Activated naive CD4-positive, alpha-beta T cell treated with anti-CD3 and anti-CD28 coated beads, Interleukin-2, amount 50 U/mL, for 16 hours (primary cell): ENCODE measurements at places on chromosomes 4 and X.

- peak; percentile 35 for DNase-seq
These were observed 4.2 kb upstream of the TMSB4X start for GRCh38 chrX:12970691-12971202.

GRCh38 chr4:3485011-3485791 lies 22.1 kb downstream of the DOK7 start:
- DNase-seq = no peak

DNA sequence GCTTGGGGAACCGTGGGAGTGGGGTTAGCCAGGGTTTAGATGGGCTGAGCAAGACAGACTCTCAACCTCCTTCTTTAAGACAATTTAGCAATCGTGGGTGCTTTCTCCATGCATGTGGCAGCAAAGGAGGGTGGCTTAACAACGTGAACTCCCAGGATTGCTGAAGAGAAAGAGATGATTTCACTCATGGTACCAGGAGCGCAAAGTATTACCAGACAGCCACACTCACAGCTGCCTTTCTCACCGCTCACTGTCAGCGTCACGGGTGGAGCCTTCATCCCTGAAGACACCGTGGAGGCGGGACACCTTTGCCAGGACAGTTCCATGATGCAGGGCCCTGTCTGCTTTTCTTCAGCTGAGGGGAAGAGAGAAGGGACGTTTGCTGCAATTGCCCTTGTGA lies 212.5 kb upstream of the PSAPL1 start:
- DNase-seq = no peak

DNA sequence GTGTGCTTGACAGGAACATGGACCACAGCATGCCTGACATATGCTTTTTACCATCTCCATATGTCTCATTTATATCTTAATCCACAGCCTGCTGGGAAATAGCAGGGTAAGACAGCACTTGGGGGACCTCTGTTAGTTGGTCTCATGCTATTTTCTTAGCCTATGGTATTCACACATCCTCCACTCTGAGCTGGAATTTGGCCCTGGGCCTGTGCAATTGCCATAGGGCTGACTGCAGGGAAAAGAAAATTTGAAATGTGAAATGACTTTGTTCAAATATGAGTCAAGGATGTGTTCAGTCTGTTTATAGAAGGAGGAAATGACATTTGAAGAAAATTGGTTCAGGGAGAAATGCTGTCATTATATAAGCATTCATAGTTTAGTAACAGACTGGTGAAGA lies 9.6 kb upstream of the MAP7D3 start:
- no peak for DNase-seq

GRCh38 chrX:21176921-21177571 lies 197.2 kb upstream of the CNKSR2 start:
- no peak for DNase-seq

- DNase-seq = no peak
These were observed 88.3 kb downstream of the BCOR start for GRCh38 chrX:40009462-40009851.

DNA sequence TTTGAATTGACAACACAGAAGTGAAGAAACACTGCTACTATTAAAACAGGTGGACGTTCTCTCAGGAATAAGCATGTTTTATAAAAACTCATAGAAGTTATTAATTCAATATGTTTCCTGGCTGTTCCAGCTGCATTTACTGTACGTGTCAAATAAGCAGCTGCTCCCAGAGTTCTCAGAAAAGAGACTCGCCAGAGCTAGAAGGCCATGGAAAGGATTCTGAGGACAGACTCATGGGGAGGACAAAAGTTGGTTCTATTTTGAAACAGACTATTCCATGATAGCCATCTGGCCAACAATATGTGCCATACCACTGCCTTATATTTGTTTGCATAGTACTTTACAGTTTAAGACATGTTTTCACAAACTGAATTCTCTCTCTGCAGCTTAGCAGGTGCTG lies 136.5 kb downstream of the NR3C2 start:
- DNase-seq = no peak

DNA sequence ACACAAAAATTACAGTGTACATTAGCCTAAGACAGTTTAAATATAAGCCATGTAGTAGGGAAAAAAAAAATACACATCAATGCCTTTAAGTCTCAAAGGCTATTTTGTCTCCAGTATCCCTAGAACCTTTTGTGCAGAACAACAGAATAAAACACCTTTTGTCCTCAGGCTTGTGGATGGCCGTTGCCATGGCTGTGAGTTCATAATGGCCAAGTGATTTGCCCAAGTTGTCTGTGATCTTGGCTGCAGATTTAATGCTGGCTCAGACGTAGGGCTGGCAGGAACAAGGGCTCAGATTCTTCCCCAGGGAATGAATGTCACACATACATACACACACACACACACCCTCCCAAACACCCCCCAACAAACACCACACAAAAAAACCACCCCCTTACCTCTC lies 25.3 kb downstream of the GPM6B start:
- no peak for DNase-seq

DNA sequence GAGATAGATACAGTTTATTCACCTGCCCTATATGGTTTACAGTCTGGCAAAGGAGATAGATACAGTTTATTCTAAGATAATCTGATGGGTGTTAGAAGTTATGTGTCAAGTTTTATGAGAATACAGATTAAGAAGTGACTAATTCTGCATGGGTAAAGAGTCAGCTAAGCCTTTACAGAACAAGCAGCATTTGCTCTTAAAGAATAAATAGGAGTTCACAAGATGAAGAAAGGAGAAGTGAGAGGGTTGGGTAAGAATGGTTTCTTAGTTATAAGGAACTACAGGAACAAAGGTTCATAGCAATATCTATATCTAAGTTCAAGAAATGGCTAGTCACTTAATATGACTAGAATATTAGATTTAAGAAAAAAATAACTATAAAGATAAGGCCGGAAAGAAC lies 47.6 kb downstream of the THOC2 start:
- DNase-seq = no peak

DNA sequence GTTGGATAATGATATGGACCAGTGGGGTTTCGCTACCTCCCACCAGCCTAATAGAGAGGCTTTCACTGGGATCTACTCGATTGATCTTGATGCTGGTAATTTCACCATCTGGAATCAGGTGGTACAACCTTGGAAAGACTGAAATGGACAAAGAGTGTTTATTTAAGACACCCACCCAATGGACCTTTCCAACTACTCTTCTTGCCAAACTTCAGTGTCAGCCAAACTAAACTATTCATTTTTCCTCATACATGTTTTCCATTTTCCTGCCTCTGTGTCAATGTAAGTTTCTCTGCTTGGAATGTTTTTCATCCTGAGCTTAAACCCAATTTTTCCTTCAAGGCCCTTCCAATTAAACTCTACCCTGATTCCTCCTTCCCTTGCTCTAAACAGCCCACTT lies 92.6 kb downstream of the LNX1 start:
- no peak for DNase-seq

GRCh38 chr4:102638621-102639020 lies 122.1 kb downstream of the MANBA start:
- no peak for DNase-seq

GRCh38 chr4:57162499-57163019 lies 52.4 kb upstream of the IGFBP7 start:
- no peak for DNase-seq

DNA sequence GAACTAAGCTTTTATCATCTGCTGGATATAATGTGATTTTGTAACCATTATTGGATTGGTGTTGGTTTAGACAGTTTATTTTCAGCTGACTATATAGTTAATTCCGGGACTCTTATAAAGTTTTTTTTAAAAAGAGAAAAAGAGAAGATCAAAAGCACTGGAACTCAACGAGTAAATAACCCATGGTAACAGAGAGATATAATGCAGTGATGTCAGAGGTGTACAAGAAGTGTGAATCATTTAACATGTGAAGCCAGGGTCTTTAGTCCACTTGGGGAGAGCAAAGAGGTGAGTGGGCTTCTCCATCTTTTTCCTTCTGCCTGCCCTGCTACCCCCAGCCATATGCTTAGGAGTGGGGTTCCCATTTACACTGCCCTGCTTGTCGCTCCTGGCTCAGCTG lies 3.2 kb downstream of the TMEM165 start:
- DNase-seq = no peak

DNA sequence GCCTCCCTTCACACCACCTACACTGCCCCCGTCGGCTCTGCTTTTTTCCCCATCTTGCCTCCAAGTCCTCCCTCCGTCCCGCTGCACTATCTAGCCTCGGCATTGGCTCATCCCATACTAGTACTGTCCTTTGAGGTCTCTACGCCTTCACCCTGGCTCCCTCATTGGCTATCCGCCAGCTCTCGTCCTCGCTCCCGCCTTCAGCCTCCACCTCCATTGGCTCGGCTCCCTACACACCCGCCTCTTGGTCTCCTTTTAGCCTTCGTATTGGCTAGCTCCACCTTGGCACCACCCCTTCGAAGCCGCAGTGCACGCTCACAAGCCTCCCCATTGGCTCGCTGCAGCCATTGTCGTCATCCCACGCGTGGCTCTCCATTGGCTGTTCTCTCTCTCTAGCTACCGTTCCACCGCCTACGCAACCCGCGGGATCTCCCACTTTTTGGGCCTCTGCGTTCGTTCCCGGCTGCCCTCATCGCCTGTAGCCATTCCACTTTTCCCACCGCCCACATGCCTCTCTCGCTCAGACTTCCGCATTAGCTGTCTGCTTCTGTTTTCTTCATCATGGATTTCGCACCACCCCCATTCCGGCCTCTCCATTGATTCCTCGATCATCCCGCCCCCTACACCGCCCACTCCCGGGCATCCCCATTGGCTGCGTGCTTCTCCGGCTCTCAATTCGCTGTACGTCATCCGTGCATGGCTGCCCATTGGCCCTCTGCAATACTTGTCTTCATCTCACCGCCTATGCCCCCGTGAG lies 405 bp upstream of the PPP1R3F start:
- DNase-seq = peak; percentile 96

DNA sequence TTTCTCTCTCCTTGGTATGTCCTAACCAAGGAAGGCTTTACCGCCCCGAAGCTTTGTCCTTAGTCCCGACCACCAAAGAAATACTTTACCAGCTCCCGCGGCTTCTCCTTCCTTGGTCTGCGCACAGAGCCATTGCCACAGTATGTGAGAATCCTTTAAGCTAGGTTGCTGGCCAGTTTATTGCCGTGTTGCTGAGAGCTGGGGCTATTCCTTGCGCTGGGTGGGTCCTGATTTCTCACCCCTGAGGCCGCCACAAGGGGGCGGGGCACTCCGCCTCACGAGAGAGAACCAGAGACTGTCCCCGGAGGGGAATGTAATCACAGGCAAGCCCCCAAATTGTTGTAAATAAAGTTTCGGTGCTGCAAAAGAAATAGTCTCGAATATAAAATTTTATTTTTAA lies 331.0 kb upstream of the PCDH10 start:
- DNase-seq = no peak

DNA sequence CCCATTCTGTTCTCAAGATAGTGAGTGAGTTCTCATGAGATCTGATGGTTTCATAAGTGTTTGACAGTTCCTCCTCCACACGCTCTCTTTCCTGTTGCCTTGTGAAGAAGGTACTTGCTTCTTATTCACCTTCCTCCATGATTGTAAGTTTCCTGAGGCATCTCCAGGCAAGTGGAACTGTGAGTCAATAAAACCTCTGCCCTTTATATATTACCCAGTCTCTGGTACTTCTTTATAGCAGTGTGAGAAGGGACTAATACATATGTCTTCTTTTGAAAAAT lies 58.4 kb downstream of the CFAP299 start:
- DNase-seq = no peak

DNA sequence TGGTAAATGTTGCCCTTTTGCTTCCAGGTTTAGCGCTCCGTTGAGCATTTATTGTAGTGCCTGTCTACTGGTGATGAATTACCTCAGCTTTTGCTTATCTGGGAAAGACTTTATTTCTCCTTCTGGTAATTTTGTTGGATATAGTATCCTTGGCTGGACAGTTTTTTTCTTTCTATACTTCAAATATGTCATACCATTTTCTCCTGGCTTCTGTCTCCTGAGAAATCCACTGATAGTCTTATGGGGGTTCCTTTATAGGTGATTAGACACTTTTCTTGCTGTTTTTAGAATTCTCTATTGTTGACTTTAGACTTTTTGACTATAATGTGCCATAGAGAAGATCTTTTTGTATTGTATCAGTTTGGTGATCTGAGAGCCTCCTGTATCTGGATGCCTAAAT lies 73.5 kb downstream of the ARFIP1 start:
- no peak for DNase-seq

DNA sequence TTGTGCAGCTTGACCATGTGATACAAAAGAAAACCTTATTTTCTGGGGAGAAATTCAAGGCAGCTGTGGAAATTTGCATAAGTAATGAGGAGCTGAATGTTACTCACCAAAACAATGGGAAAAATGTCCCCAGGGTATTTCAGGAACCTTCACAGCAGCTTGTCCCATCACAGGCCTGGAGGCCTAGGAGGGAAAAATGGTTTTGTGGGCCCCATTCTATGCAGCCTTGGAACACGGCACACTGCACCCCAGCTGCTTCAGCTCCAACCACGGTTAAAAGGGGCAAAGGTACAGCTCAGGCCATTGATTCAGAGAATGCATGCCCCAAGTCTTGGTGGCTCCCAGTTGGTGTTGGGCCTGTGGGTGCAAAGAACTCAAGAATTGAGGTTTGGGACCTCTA lies 216.1 kb downstream of the MAGEE1 start:
- no peak for DNase-seq

GRCh38 chrX:126456136-126456535 lies 96.5 kb downstream of the DCAF12L1 start:
- DNase-seq = no peak

DNA sequence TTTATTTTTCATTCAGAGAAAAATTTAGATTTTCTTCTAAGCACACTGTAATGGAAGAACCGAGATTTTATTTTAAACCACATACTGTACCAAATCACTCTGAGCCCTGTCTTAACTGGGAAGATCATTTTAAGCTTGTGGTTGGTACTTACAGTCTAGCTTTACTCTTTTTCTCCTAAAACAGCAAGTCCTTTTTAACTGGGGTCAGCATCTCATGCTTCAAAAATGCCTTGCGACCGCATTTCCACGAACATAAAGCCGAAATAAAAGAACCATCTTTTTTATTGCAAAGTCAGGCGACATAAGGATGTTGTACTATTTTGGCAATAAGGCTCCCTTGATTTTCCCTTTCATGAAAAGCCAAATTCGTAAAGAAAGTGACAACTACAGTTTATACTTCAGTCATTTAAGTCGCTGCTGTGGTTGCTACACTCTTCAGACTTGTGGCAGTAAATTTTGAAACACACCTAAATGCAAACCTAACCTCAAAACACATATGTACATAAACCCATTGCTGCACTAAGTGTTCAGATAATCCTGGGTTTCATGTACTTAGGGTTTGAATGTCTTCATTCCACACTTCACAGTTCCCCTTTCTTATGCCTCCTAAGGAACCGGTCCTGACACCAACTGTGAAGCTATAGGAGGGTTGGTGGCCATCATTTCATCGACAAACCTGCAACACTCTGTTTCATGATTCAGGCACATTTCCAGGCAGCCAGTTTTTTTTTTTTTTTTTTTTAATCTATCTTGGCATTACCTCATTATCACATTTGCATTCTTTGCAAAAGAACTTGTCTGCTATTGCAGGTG lies 3.0 kb downstream of the STOX2 start:
- no peak for DNase-seq
